ENCODE measurements at places on chromosomes 16 and 17.
A peak's percentile ranks its signal among the peaks of the same experiment; 100 is the strongest.

- ATAC-seq, result no peak
Measured at GRCh38 chr16:19583665-19584300, 28.3 kb downstream of the VPS35L start.

GRCh38 chr16:66458292-66458691 lies 31.2 kb downstream of the BEAN1 start:
- ATAC-seq, result no peak

DNA sequence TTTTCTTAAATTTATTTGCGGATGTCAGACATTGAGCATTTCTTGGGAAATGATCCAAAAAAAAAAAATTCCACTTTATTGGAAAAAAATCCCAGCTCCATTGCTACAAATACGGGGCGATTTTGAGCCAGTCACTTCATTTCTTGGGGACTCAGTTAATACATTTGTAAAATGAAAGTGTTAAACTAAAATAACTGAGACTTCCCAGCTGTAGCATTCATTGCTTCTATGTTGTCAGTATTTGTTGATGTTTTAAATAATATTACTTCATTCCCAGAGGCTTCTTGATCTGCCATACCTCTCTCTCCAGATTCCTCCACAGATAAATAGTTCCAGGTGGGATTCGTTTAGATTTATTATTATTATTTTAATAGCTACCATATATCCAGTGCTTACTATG lies 77.1 kb upstream of the HS3ST3A1 start:
- no peak for ATAC-seq

DNA sequence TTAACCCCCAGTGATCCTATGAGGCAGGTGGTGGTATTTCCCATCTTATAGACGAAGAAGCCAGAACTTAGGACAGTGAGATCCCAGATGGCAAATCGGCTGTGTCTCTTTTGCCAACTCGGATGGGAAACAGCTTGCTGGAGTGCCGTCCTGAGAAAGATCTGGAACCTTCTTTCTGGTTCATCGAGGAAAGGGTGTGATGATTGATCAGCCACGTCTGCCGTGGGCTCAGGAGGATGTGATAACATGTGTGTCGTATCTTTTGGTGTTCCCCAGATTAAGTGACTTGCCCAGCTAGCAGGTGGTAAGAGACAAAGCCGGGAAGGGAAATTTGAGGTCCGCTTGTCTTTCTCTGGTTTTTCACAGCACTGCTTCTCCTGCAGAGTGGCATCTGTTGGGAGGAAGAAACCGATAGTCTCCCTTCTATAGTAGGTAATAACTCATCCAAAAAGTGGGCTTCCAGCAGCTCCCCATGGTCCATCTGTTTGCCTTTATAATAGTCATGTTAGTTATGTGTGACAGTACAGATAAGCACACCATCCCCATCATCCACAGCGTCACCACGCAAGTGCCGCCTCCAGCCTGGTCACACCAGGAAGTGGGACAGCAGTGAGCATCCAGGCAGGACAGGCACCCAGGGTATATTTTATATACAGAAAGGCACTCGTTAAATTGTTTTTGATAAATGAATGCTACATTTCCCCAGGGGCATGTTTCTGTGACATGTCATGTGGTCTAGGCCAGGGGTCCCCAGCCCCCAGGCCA lies 175.5 kb downstream of the KATNIP start:
- no peak for ATAC-seq

DNA sequence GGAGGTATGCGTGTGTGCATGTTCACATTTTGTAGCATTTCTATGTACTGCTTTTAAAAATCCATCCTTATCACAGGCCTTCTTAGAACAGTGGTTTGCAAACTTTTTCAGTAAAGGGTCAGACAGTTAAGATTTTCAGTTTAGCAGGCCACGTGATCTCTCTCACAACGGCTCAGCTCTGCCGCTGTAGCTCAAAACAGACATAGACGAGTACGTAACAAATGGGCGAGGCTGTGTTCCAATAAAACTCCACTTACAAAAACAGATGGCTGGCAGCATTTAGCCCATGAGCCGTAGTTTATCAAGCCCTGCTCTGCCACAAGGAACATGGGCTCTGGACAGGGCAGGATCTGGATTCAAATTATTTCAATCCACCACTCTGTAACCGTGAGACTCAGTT lies 141.8 kb downstream of the XYLT1 start:
- peak; percentile 59 for ATAC-seq

- ATAC-seq, result no peak
Measured at GRCh38 chr16:54245788-54246453, 40.7 kb downstream of the IRX3 start.
